Mucosa of descending colon (tissue), 3 donors: ENCODE measurements at places on chromosomes 5 and 9. TPM values are rescaled to one million over a fixed set of nuclear protein-coding genes. Genes with fewer than 3 reads are reported as not detected.

Gene DNAJB5
- 32.9 TPM for total RNA-seq

Gene EPB41L4B
- total RNA-seq = 122 TPM

Gene HSD17B4
- total RNA-seq = 178 TPM

Gene PITX1
- total RNA-seq = 10.7 TPM

Gene OR1J1
- total RNA-seq = not detected

Gene MPDZ
- total RNA-seq = 3.4 TPM

DNA sequence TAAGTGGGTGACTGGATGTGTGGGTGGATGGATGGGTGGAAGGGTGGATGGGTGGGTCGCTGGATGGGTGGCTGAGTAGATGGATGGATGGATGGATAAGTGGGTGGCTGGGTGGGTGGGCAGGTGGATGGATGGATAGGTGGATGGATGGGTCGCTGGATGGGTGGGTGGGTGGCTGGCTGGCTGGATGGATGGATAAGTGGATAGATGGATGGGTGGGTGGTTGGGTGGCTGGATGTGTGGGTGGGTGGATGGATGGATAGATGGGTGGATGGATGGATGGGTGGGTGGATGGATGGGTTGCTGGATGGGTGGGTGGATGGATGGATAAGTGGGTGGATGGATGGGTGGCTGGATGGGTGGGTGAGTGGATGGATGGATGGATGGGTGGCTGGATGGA is 27.3 kb upstream of the CEP72 start:
- DNase-seq = no peak

- DNase-seq = no peak
Measured at GRCh38 chr5:143456952-143457547, 53.6 kb upstream of the NR3C1 start.

DNA sequence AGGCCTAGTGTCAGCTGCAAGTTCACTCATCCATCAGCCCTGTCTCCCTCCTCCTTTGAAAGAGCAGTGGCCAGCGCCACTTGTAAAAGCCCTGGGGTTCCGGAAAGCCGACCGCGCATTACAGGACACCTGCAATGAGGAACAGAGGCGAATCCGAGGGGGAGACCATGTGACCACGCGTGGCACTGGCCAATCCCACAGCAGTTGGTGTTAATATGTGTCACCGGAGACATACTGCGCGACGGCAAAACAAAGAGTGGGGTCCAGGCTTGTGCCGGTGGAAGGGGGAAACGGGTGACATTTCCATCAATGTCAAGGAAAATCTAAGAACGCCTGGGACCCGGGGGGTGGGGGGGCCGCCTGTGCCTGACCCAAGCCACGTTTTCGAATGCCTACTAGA is 480.8 kb downstream of the SPATA31A7 start:
- no peak for DNase-seq

- DNase-seq = no peak
Measured at GRCh38 chr5:13179407-13180087, 764.9 kb downstream of the DNAH5 start.
